ENCODE measurements at places on chromosomes 1 and 21. TPM values are rescaled to one million over a fixed set of nuclear protein-coding genes. Genes with fewer than 3 reads are reported as not detected.

PGLYRP3 gene
- total RNA-seq = not detected

GRCh38 chr1:37556712-37557196 lies at the start of gene DNALI1:
Gene DNALI1, plus strand, starts transcription at chr1:37556940. Its CDS starts 55 bp downstream, at chr1:37556995.
- DNase-seq = peak; percentile 91

DNA sequence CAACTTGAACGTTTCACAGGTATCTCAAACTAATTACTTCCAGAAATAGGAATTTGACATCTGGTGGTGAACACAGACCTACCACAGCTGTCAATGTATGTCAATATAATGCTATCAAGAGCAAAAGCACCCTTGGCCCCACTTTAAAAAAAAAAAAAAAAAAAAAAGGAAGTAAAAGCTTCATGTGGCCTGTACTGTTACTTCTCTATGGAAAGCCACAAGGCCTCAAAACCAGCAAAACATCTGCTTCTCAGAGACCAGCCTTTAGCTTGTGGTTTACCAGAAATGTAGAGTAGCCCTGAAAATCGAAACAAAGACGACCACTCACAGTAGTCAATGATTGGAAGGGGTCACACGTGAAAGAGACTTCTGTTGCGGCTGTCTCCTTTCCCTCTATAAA lies 109.6 kb downstream of the SLC45A1 start:
- DNase-seq = no peak

DNA sequence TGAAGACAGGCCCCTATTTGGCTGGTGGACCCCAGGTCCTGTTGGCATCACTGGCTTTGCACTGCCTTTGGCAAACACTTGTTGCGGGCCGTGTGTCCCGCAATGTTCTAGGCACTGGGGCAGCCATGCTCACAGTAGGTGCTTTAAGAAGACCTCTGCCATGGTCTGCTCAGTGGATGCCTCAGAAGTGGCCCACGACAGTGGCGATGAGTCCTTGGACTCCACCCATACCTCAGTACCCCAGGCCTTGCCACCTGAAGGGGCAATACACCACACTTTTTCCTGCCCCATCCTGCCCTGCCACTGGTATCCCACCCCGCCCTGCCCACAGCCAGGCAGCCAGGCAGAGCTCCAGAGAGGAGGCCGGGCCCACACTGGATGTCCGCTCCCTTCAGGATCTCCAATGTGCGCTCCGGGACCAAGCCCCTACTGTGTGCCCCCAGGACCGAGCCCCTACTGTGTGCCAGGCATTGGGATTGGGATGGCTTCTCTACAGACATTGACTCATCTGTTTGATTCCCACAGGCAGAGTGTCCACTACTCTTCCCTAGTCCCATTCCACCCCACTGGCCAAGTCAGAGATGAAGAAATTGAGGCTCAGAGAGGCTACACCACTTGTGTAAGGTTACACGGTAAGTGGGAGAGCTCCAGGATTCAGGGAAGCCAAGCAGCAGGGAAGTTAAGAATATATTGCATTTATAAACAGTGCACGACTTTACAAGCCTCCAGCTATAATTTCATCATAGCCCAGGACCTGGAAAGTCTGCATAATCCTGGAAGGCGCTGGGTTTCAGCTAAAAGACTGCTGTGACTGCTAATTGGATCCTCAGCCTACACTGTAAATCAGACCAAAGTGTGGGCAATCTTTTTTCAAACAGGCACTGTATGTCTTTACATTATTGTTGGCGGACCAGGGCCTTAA lies 101.6 kb downstream of the DMRTB1 start:
- DNase-seq = no peak

GRCh38 chr21:42833439-42833815 lies 45.9 kb downstream of the WDR4 start:
- DNase-seq = no peak

DNA sequence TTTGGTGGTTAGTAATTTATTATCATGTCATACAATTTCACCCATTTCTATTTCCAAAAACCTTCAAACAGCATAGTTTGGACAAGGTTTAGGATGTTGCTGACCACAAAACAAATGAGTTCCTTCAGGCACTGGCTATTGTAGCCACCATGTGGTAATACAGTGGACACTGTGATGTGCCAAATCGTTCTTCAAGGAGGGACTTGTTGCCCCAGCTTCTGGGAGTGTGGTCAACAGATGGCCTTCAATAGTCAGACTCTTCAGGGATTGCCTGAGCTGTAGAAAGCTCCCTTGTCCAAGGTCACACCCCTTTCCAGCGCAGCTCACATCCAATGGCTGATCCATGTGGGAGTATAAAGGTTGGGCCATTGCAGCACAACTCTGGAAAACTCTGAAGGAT lies 2.6 kb downstream of the PDE4B start:
- no peak for DNase-seq

GPR161 gene
- 76.2 TPM for total RNA-seq

AZIN2 gene
- 11.8 TPM for total RNA-seq

DNA sequence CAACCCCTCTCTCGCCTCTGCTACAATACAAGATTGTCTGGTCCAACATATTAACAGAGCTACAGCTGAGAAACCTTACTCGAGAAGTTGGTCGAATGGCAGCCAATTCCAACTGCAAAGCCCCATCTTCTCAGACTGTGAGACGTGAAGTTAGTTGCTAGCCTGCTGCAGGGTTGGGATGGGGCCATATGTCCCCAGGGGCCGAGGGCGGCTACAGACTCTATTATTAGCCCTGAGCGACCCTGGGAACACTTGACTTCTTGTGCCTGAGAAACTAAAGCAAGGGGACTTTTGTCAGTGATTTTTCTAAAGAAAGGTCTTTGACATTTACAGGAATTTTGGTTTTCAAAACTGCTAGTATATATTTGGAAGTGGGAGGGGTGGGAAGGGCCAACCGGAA lies 13.7 kb downstream of the NCF2 start:
- no peak for DNase-seq

DNA sequence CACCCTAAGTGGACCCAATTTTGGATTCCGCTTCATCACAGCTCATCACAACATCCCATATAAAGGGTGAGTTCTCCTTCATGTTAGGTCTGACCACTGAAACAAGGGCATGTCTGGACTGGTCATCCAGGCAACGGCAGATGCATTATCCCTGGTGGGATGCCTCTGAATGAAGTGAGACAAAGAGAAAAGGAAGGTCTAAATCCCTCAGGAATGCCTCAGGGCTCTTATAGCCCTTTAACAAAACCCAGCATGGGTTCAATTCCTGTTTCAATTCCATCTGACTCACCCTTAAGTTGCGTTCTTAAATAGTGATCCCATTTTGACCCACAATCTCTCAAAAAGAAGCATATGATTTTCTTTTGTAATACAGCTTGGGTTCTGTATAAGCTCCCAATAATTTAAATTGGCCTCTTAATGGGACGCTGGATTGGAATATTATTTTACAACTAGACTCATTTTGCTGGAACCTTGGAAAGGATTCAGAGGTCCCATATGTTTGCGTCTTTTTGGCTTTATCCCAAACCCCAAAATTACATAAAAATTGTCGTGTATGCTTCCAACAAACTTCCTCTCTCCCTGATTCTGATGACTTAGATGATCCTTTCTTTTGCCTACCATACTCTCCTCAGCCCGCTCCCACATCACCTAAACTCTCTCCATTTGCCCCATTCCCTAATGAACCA lies 287.4 kb upstream of the ZP4 start:
- no peak for DNase-seq

DNA sequence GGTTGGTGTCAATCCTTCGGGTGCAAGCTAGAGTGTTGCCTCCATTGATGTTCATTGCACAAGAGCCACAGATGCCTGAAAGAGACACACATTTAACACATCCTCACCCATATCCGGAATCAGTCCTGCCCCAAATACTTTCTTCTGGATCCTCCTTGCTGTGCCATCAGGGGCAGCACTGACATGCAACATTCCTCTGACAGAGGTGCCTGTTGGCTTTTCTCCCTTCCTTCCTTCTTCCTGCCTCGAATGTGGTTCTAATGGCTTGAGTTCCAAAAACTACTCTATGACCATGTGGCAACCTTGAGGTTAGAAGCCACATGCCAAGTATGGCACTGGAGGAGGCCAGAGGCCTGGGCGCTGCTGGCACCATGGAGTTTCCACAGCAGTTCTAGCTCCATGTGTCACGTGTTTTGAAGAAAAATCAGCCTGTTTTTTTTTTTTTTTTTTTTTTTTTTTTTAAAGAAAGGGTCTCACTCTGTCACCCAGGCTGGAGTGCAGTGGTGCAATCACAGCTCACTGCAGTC lies 17.0 kb upstream of the ATP13A2 start:
- DNase-seq = no peak

- no peak for DNase-seq
Observed at GRCh38 chr1:143653429-143653802, 318.4 kb downstream of the FAM72C start.

- no peak for DNase-seq
Observed at GRCh38 chr1:55426619-55427018, 211.5 kb upstream of the USP24 start.

PIGP gene
- total RNA-seq = 5.7 TPM

- no peak for DNase-seq
Observed at GRCh38 chr21:25614441-25614840, 7.2 kb upstream of the MRPL39 start.

ICOSLG gene
- 0.41 TPM for total RNA-seq

FMO2 gene
- 0.41 TPM for total RNA-seq

All from frontal cortex (tissue), 4 donors.